WTC11 (cell line): ENCODE measurements at places on chromosomes 11 and 22.

- no peak for DNase-seq
These were observed 81.9 kb downstream of the UVRAG start for GRCh38 chr11:75896843-75897419.

GRCh38 chr22:22228921-22229320 is 15.7 kb upstream of the VPREB1 start:
- no peak for DNase-seq

GRCh38 chr22:44711241-44711560 is 9.2 kb downstream of the PRR5 start:
- DNase-seq: no peak

DNA sequence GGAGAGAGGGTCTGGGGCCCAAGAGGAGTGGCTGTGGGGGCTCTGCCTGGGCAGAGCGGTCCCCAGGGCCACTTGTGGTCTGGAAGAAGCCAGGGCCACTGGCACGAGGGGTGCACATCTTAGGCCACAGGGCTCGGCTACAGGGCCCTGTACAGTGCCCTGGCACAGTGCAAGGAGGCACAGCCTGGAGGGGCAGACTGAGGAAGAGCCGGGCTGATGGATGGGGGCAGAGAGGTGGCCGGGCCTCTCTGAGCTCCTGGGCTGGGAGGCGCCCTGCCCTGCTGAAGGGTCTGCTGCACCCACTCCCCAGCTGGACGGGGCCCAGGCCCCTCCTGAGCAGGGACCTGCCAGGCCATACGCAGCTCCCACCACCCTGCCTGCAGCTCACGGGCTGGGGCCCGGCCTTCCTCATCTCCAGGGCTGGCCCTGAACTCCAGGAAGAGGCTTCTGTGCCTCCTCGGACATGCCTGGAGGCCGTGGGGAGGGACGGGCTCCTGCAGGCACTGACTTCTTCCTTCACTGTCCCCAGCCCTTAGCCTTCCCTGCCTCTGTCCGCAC is 123.5 kb downstream of the CACNA1I start:
- DNase-seq: no peak

DNA sequence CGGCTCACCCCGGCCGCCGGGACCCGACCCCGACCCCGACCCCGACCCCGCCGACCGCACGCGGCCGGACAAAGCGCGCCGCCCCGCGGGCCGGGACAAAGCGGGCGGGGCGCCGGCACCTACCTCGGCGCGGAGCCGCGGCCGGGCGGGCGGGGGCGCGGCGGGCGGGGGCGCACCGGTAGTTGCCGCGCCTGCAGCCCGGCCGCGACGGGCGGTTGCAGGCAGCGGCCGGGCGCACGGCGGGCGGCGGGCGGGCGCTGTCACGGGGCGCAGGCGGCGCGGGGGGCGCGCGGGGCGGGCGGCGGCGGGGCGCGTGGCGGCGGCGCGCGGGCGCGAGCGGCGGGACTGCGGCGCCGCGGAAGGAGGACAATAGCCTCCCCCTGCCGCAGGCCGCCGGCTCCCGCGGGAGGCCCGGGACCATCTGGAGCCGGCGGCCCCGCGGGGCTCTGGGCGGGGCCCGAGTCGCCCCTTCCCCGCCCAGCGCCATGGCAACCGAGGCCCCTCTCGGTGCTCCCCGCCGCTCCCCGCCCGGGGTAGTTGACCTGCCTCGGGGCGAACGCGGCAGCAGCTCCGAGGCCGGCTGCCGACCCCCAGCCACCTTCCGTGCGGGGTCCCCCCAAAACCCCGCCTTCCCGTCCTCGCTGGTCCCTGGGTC is 851 bp downstream of the SPTBN2 start:
- DNase-seq: peak; percentile 45

DNA sequence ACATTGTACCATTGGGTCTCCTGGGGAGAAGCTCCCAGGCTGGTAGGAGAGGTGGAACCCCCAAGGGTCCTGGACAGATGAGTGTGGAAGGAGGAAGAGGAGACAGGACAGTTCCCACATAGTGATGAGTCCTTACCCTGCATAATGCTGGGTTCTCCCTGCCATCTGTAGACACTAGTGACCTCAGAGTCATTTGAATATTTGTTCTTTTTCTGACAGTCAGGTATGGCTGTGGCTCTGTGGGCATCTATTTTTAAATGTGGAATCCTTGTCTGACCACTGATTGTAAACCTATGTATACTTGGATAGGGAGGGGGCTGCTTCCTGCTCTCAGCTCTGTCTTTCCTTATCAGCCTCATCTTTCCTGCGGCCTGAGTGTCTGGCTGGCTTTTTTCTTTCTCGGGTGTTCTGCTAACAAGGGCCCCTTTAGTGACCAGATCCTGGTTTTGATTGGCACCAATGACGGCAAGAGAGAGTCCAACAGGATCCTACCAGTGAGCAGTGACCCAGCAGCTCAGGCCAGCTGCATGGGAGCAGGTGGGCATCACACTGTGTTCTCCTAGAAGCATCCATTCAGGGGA is 2.6 kb upstream of the SLC5A1 start:
- no peak for DNase-seq

DNA sequence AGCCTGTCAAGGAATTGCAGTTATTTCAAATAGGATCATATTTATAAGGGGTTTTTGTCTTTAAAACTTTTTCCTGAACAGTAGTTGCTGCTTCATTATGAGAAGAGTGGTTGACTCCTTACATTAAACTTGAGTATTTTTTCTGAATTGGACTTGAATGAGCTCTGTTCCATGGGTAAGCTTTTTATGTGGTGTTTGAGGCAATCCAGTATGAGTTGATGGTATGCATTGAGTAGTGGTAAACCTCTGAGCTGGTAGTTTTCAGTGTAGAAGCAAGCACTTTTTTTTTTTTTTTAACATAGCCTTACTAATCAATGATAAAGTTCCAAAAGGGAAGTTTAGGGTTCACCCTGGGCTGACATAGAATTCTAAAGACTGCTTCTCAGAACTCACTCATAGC is 3.4 kb downstream of the KMT2A start:
- DNase-seq: no peak

DNA sequence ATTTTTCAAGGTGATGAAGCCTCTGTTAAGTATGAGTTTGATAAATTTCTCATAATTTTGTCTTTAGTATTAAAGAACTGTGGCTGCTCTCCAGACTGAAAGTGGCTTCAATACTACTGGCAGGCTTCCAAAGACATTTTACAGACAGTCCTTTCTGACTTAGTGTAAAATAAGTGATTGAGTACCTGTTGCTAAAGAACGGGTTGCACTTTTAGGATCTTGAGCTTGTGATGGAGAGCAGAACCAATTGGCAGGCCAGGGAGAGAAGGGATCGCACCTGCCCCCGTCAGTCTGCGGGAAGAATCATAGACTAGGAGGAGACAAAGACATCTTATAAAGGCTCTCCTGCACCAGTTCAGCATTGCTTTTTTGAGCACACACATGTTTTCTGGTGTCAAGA is 4.4 kb downstream of the NCAM1 start:
- no peak for DNase-seq

DNA sequence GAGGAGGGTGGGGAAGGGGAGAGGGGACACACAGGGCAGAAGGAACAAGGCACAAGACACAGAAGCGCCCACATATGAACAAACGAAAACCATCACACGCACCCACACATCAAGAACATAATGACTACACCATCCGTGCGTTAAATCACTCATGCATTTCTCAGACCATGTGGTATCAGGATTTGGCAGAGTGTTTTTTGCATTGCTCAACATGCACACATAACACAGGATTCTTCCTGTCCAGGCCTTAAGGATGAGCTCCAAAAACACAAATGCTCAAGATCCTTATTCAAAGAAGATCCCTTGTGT is 309.5 kb downstream of the CADM1 start:
- no peak for DNase-seq

DNA sequence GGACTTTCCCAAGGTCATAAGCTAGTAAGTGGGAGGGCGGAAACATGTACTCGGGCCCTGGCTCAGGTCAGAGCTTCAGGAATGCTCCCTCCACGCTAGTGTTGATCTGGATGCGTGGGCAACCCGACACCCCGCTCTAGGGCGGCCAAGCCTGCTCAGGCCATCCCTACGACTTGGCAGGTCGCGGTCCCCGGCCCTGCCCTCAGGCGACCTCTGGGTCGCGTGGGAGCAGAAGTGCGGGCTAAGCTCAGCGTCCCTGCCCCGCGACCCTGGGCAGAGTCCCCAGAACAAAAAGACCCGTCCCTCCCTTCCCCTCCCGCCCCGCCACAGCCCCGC is 781 bp upstream of the TEF start:
- no peak for DNase-seq

DNA sequence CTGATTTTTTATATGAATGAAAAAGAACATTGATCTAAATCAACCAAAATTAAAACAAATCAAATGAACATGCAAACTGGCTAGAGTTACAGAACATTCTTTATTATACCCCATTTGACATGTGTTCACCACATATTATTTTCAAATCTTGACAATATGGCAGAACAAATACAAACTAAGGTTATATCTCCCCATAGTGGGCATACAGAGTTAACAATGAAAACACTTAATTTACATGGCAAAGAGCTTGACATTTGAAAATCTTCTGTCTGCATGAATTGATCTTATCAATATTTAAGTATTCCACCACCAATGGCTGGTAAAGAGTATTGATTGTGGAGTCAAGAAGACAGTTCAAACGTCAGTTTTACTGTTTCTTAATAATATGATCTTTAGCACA is 197.9 kb upstream of the ANO3 start:
- no peak for DNase-seq

DNA sequence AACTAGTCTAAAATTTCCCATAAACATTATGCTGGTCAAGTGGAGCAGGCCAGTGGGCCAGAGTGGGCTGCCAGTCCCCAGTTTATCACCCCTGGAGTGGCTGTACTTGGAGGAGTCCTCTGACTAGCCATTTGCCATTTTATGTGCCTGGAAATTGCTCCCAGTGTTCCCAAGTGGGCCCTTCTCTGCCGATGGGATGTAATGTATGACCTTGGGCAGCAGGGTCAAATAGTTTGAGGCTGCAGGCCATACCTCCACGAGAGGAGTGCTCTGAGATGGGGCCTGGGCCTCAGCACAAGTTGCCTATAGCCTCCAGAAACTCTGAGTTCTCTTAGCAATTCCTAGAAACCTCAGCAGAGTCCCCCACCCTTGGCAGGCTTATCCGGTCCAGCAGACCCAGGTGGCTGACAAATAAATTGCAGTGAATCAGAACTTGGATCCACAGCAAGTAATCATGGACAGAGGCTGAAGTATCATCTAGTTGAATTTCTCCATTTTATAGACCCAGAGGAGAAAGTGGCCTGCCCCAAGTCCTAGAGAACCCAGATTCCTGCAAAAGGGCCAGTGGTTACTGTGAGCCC is 17.8 kb upstream of the PATZ1 start:
- no peak for DNase-seq

DNA sequence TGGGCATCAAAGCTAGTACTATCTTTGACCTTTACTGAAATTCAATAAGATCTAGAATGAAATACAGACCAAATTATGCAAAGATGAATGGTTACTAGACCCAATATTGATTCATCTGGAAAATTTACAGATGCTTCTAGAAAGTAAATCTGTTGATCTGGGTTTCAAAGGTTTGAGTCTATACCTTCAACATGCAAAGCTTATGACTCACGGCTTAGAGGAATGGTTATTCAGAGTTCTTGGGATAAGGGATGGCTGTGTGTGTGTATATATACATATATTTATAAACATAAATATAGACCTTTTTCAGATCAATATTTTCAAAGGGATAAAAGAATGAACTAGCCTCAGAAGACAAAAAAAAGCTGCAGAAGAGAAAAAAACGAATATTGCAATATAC is 1.3 kb downstream of the SPTY2D1 start:
- DNase-seq: no peak

DNA sequence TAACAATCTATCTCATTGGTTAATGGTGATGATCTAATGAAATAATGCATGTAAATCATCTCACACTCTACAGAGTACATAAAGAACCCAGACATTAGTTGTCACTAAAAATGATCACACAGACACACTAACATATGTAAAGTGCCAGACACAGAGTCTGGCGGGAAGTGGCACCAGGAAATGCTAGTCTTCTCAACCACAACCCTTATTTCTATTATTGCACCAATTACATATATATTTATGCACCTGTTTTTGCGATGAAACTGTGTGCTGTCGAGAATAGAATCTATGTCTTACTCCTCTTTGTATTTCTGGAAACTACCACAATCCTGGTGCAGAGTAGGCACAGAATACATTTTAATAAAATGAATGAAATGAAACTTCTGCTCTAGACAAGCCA is 25.9 kb upstream of the POU2AF3 start:
- DNase-seq: no peak

GRCh38 chr11:37500425-37500824 is 902.4 kb upstream of the RAG2 start:
- no peak for DNase-seq
